ENCODE measurements at places on chromosomes 3 and 15. TPM values are rescaled to one million over a fixed set of nuclear protein-coding genes. Genes with fewer than 3 reads are reported as not detected.

DNA sequence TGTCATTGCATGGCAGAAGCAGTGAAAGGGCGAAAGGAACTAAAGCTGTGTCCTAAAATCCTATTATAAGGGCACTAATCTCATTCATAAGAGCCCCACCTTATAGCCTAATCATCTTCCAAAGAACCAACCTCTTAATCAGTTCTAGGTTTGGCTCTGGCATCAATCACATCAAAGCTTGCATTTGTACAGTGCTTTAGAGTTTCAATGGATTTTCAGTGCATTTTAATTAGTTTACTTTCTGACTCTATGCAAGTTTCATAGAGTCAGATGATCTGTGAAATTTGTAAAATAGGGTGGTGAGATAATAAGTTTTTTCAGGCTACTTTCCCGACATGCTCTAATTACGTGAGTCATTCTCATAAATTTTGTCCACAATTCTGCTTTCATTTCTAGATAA lies 341.1 kb downstream of the DIPK2A start:
- H3K27ac ChIP-seq: no peak overlapping the region
- H3K27me3 ChIP-seq: no peaks in the 10 kb centered on the region
- no peaks in the 10 kb centered on the region for H3K36me3 ChIP-seq
- no peak overlapping the region for H3K4me3 ChIP-seq
- H3K4me1 ChIP-seq: no peaks in the 10 kb centered on the region

GRCh38 chr15:41281236-41281635 lies 50.2 kb downstream of the CHP1 start:
- peaks cover 16% of the 10 kb centered on the region for H3K36me3 ChIP-seq
- H3K27me3 ChIP-seq: no peaks in the 10 kb centered on the region
- DNase-seq: no peak
- peaks cover 8% of the 10 kb centered on the region for H3K4me1 ChIP-seq
- no peak overlapping the region for H3K27ac ChIP-seq

- DNase-seq: no peak
- no peaks in the 10 kb centered on the region for H3K36me3 ChIP-seq
- H3K27me3 ChIP-seq: no peaks in the 10 kb centered on the region
- H3K27ac ChIP-seq: no peak overlapping the region
- no peak overlapping the region for H3K4me3 ChIP-seq
- no peaks in the 10 kb centered on the region for H3K4me1 ChIP-seq
Observed at GRCh38 chr3:85074003-85074402, 115.2 kb downstream of the CADM2 start.

- H3K27ac ChIP-seq: no peak overlapping the region
- H3K4me3 ChIP-seq: no peak overlapping the region
Observed at GRCh38 chr3:164929642-164930041, 148.7 kb downstream of the SI start.

GRCh38 chr3:138070006-138070405 lies 45.4 kb downstream of the DZIP1L start:
- no peak overlapping the region for H3K27ac ChIP-seq
- no peaks in the 10 kb centered on the region for H3K27me3 ChIP-seq
- no peak overlapping the region for H3K4me3 ChIP-seq
- no peaks in the 10 kb centered on the region for H3K4me1 ChIP-seq

- no peak overlapping the region for H3K27ac ChIP-seq
- H3K36me3 ChIP-seq: peaks cover 25% of the 10 kb centered on the region
- no peaks in the 10 kb centered on the region for H3K27me3 ChIP-seq
- no peak for DNase-seq
Observed at GRCh38 chr3:138220788-138221187, 33.7 kb downstream of the ARMC8 start.

- H3K4me1 ChIP-seq: no peaks in the 10 kb centered on the region
- H3K27ac ChIP-seq: no peak overlapping the region
Observed at GRCh38 chr3:136960838-136961836, 3.4 kb downstream of the IL20RB start.

- no peak overlapping the region for H3K27ac ChIP-seq
- no peak for DNase-seq
- no peaks in the 10 kb centered on the region for H3K27me3 ChIP-seq
- no peaks in the 10 kb centered on the region for H3K4me1 ChIP-seq
- H3K4me3 ChIP-seq: no peak overlapping the region
Observed at GRCh38 chr3:26997226-26997625, 372.0 kb downstream of the NEK10 start.

DNA sequence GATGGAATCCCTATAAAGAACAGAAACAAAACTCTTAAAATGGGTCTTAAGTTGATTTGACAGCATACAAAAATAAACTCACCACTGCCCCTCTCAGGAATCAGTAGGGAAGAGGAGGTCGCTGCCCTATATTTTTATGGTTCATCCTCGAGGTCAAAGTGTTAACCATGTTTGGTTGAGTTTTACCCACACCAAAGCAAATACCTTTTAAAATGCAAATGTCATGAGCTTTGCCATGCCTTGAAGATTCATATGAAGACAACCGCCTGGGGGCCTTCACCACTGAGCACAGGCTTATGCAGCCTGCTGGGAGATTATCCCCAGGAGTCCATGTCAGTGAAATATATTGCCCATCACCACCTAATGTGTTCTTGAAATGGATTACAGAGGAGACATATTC lies 66.1 kb downstream of the GLB1 start:
- DNase-seq: no peak
- H3K27me3 ChIP-seq: no peaks in the 10 kb centered on the region
- H3K4me1 ChIP-seq: no peaks in the 10 kb centered on the region
- H3K36me3 ChIP-seq: no peaks in the 10 kb centered on the region
- no peak overlapping the region for H3K4me3 ChIP-seq

GRCh38 chr15:39575180-39575579 lies 5.7 kb upstream of the THBS1 start:
- peaks cover 14% of the 10 kb centered on the region for H3K4me1 ChIP-seq
- H3K4me3 ChIP-seq: no peak overlapping the region
- no peaks in the 10 kb centered on the region for H3K36me3 ChIP-seq
- H3K27ac ChIP-seq: no peak overlapping the region

GRCh38 chr3:24410860-24411259 lies 83.8 kb downstream of the THRB start:
- H3K27me3 ChIP-seq: no peaks in the 10 kb centered on the region
- H3K4me3 ChIP-seq: no peak overlapping the region
- H3K27ac ChIP-seq: no peak overlapping the region
- no peaks in the 10 kb centered on the region for H3K4me1 ChIP-seq

NR2E3 gene
- 0.09 TPM for total RNA-seq

ADPRH gene
- total RNA-seq: 3.6 TPM

SSUH2 gene
- 0.53 TPM for total RNA-seq

CCK gene
- 0.39 TPM for total RNA-seq

TERC gene
- 7.1 TPM for total RNA-seq

NUTM1 gene
- total RNA-seq: 0.15 TPM

All from cardiac muscle cell (in vitro differentiated cells and primary cell).